Cortex of kidney (tissue), 1 donor: ENCODE measurements at places on chromosomes 16 and 17.

DNA sequence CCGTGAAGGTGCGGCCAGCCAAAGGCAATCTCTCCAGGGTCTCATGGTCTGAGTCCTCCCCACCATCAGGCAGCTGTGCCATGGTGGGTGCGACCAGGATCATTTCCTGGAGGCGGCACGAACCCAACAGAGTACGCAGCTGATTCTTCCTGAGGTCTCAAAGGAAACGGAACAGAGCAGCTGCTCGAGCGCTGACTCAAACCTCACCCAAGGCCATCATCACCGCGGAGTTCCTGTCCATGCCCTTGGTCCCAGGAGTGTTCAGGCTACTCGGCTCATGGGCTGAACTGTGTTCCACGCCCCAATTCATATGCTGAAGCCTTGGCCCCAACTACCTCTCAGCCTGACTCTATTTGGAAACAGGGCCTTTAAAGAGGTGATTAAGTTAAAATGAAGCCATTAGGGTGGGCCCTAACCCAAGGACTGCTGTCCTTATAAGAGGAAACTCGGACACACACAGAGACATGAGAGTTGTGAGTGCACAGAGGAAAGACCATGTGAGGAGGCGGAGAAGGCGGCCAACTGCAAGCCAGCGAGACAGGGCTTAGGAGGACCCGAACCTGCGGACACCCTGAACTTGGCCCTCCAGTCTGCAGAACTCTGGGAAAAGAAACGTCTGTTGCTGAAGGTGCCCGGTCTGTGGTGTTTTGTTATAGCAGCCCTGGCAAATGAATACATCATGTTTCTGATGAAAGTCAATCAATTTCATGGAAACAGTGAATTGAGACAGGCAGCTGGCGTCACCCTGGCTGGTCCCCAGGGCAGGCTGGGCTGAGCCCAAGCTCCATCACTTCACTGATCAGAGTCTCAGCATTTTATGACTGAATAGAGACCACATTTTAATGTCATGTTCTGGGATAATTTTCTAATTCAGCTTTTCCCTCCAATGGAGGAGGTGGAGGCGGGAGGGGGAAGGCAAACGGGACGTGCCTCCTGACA, 13.7 kb downstream of the MXRA7 start:
- no peak for DNase-seq

- DNase-seq = no peak
These were observed 2.0 kb upstream of the GRIN2C start for GRCh38 chr17:74861662-74862107.

DNA sequence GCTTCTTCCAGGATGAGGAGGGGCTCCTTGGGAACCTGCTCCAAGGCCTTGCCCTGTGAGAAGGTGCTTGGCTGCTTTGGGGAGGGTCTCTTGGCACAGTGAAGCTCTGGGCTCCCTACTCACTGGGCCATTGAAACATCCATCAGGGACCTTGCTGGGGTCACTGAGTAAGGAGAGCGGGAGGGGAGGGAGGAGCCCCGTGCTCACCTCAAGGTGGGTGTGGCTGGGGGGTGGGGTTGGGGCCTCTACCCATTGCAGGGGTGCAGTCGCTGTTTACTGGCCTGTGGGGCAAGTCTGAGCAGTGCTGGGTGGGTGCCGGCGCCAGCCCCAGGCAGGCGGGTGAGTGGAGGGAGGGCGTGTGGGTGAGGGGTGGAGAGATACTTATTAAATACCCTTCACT, 9.9 kb downstream of the TNS4 start:
- DNase-seq = no peak

DNA sequence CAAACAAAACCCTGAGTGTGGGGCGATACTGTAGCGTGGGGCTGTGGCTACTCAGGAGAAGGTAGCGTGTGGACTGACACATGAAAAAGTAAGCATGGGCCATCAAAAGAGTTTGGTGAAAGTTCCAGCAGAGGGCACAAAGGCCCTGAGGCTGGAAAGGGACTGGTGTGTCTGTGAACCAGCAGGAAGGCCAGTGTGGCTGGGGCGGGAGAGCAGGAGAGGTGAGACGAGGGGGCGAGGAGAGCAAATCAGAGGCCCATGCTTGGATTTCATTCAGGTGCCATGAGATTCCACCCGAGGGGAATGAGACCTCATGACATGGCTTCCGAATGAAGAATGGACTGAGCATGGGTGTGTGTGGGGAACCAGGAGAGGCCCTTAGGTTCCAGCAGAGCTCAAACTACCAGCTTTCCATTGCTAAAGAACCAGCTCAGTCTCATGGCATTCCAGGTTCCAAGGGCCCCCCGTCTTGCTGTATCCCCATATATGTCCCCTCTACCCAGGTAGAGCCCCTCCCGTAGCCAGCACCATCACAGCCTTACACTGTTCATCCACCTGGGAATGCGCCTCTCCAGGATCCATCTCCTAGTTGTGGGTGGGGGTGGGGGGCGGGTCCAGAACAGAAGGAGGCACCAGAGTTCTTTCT, 31.1 kb downstream of the TRPV2 start:
- no peak for DNase-seq

DNA sequence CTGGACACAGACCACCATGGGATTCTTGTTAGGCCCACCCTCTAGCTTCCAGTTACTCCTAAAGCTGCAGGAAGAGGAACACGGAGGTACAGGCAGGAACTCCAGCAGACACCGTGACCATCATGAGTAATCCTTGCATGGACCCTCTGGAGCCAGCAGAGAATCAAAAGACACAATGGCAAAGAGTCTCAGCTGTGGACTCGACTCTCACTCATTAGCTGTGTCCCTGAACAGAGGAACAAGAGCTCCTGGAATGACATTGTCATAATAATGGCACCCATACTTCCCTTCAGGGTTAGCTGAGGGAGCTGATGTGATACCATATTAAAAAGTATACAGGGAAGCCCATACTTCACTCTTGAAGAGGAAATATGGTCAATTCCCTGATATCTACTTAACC, 176.3 kb upstream of the ASIC2 start:
- no peak for DNase-seq

GRCh38 chr17:1752425-1753262, 9.2 kb upstream of the SERPINF1 start:
- DNase-seq = no peak

- no peak for DNase-seq
These were observed 133.3 kb downstream of the ZNF778 start for GRCh38 chr16:89350701-89351380.

DNA sequence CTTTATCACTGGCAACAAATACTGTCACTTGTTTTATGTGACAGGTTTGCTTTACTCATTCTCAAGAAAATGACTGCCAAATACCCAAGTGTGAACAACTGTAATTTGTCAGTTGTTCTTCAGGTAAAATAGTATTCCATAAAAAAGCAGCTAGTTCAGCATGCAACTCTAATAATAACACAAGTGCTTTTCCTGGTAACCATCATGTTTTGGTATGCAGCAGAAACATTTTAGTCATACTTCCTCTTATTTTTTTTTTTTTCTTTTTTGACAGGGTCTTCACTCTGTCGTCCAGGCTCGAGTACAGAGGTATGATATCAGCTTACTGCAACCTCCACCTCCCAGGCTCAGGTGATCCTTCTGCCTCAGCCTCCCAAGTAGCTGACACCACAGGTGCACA, 4.6 kb downstream of the TERF2 start:
- DNase-seq = no peak

- DNase-seq = no peak
These were observed 30.7 kb downstream of the CIITA start for GRCh38 chr16:10907757-10908045.

DNA sequence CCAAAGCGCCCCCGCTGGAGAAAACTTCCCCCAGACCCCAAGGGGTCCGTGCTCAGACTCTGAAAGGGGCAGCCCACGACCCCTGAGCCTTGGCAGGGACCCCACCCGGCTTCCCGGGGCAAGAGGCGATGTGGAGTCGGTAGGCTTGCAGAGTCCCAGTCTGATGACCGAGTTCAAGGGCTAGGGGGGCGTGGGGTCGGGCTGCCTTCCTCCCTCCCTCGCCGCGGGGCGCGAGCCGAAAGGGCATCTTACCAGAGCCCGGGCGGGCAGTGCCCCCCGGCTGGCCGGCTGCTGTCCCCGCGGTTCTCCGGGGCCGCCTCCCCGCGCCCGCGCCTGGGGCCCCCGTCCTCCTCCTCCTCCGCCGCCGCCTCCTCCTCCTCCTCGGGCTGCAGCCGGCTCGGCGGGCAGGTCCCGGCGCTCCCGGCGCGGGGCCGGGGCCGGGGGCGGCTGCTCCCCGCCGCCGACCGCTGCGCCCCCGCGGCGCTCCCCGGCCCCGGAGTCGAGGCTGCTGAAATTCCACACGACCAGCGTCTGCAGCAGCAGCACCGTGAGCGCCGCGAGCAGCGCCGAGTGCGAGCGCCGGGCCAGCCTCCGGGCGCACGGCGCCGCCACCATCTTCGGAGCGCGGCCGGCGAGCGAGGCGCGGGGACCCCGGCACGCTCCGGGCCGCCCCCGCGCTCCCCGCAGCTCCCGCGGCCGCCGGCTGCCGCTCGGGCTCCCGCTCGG, 415 bp downstream of the XYLT1 start:
- no peak for DNase-seq

DNA sequence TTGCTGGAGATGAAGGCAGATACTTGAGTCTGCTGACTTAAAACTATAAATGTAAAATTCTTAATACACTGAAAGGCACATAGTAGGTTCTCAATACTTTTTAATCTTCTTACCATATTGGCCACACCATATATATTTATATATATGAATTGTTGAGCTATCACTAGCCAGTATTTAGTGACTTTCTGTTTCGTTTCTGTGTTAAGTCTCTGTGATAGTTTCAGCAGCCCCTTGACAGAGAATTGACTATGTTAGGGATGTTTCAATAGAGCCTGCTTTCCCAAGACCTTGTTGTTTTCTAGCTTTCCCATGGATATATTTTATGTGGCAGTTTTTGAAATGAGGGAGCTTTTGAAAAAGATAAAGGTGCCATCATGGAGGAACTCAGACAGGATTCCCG, 206.5 kb upstream of the GOT2 start:
- no peak for DNase-seq

GRCh38 chr17:68566442-68566738, 34.8 kb downstream of the FAM20A start:
- no peak for DNase-seq

DNA sequence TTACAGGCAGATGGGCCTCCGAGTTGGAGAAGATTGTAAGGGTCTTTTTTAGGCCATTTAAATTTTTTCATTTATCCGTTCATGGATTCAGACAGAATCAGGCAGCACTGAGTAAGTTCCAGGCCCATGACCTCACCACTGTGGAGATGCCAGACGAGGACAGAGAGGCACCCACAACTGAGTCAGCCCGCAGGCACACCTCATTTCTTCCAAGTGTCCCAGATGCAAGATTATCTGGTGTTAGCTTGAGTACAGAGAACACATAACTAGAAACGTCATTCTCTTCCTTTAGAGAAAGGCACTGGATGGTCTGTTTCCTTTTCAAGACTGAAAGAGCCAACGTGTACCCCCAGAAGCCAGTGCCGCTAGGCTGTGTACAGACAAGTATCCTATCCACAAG, 16.9 kb downstream of the CLEC16A start:
- no peak for DNase-seq

DNA sequence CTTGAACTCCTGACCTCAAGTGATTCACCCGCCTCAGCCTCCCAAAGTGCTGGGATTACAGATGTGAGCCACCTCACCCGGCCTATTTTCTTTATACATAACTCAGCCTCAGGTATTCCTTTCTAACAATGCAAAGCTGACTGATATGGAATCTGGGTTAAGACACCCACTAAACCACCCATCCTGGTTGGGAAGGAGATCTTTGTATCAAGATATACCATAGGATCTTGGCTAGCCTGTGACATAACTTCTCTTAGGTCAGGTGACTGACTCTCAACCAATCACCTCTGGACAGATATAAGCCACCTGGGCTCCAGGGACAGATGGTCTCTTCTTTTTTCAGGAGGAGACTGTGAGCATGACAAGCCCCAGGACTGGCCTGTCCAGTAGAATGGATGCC, 51.2 kb upstream of the NKD1 start:
- DNase-seq = no peak

DNA sequence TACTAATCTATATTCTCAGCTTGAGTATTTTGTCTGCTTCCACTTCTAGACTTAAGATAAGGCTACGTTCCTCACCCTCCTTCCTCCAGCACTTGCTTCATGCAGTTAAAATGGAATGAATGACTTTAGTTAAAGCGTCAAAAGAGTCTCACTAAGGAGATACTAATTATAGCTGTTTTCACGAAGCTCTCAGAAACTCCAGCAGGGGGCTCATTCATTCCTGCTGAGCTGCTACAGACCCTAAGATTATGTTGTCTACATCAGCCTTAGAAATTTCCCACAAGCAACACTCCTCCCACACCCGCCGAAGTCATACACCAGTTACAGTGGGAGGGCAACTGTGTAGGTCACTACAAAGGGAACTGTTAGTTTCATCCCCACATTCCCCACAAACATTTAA, 57.0 kb upstream of the KIFC3 start:
- DNase-seq = no peak

- DNase-seq = no peak
These were observed 364.1 kb downstream of the WWOX start for GRCh38 chr16:78463591-78463990.

DNA sequence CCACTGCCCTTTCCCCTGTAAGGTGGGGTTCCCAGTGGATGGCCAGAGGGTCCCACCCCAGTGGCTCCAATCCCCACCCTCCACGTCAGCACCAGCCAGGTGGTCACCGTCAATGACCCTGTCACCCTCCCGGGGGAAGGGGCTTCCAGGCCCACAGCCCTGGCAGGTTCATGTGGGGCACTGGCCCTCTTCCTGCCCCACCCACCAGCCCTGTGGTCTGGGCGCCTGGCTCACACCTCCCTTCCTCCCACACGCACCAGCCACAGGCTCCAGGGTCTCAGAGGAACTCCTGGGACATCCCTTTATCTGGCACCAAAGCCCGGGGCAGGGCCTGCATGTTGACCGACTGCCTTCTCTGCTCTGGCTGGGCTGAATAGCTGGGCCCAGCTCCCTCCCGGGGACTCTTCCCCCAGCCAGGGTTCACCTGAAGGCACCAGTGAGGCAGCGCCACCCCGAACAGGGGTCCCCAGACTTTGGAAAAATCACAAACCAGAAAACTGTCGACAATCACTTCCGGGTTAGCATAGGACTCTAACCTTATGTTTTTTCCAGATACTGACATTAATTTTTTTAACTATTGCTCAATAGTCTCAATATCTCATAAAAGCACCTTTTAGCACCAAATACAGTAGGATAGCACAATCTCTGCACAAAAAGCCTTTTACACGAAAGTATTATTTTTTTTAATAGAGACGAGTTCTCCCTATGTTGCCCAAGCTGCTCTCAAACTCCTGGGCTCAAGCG, 21.9 kb upstream of the ZC3H18 start:
- no peak for DNase-seq

GRCh38 chr16:10098991-10099390, 83.2 kb downstream of the GRIN2A start:
- no peak for DNase-seq

GRCh38 chr17:70368011-70368410, 198.7 kb downstream of the KCNJ2 start:
- no peak for DNase-seq

DNA sequence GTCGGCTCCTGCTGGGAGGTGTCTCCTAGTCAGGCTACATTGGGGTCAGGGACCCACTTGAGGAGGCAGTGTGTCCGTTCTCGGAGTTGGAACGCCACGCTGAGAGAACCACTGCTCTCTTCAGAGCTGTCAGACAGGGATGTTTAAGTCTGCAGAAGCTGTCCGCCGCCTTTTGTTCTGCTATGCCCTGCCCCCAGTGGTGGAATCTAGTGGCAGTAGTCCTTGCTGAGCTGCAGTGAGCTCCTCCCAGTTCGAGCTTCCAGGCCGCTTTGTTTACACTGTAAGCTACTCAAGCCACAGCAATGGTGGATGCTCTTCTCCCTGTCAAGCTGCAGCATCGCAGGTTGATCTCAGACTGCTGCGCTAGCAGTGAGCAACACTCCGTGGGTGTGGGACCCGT, 36.0 kb downstream of the ITFG1 start:
- DNase-seq = no peak
